ENCODE measurements at places on chromosomes 1 and 21. TPM values are rescaled to one million over a fixed set of nuclear protein-coding genes. Genes with fewer than 3 reads are reported as not detected.

Gene VASH2
- 7.6 TPM for total RNA-seq

DNA sequence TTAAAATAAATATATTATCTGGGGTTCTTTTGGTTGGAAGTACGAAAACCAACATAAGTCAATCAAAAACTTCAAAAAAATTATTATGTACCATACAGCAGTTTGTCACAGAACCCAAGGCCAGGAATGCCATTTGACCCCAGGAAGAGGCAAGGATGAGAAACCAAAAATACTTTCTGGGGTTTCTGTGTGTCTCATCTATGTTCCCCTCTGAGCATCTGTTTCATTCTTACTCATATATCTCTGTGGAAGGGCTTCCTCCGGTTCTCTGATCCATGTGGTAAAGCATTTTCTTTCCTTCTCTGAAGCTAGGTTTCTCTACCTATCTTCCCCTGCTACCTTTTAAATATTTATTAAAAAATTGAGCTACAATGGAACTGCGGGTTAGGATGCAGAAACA lies 9.8 kb upstream of the FCRL1 start:
- no peak for DNase-seq

- DNase-seq = no peak
Measured at GRCh38 chr1:163528710-163529348, 207.1 kb downstream of the NUF2 start.

GRCh38 chr1:46466477-46467182 lies 23.0 kb upstream of the DMBX1 start:
- DNase-seq = no peak

DNA sequence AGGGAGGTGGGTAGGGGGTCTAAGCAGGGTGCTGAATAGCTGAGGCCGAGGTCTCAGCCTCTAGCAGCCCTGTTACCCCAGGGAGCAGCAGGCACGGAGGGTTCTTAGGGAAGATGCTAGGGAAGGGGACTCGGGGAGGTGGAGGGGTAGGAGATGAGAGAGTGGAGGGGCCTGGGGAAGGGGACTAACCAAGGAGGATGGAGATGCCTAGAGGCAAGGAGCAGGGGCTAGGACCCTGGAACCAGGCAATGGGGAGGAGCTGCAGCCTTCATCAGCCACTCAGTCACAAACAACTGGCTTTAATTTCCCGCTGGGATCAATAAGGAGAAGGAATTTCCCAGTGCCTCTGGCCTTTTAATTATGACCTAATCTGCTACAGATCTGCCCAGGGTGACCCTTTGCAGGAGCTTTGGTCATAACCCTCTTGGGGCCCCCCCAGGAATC lies 2.9 kb upstream of the CRABP2 start:
- DNase-seq = no peak

DNA sequence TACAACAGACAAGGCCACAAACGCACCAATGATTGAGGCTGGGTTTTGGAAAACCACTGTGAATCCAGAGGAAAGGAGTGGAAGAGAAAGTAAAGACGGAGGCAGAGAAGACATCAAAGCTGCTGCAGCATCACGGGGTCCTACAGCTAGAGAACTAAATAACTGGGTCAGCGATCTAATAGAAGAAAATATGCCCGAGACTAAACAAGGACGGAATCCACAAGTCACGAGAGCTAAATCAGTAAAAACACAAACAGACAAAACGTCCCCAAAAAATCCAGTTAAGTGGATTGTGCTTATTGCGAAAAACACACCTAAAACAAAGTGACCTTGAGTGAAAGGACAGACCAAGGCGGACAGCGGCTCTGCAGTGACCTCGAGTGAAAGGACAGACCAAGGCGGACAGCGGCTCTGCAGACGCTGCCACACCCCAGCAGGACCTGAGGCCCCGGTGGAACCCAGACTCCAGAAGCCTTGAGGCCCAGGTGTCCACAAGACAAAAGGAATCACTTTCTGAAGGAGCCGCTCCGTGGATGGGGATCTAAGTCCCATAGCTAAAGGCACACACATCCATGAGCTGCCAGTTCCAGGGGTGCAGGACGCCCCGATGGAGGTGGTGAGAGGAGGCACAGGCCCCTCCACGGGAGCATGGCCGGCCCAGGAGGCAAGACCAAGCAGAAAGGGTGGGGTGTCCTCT lies 6.0 kb downstream of the FTCD start:
- no peak for DNase-seq

DNA sequence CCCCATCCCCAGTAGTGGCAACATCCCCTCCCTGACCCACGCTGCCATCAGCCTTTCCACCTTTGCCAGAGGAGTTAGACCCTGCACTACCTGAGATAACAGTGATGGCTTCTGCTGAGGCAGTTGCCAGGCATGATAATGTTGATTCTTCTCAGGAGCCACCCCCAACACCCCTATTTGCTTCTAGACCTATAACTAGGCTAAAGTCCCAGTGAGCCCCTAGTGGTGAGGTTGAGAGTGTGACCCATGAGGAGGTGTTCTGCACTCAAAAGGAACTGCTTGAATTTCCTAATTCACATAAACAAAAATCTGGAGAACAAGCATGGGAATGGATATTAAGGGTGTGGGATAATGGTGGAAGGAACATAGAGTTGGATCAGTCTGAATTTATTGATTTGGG lies 159.6 kb upstream of the COL11A1 start:
- no peak for DNase-seq

- no peak for DNase-seq
Measured at GRCh38 chr1:65207317-65207716, 59.3 kb downstream of the AK4 start.
